DMS79 treated with DMSO at 0.1 percent for 48 hours (cell line): ENCODE measurements at places on chromosomes 6 and 20.
A peak's percentile ranks its signal among the peaks of the same experiment; 100 is the strongest.

- DNase-seq, result no peak
Observed at GRCh38 chr6:37039958-37040357, 34.5 kb downstream of the FGD2 start.

DNA sequence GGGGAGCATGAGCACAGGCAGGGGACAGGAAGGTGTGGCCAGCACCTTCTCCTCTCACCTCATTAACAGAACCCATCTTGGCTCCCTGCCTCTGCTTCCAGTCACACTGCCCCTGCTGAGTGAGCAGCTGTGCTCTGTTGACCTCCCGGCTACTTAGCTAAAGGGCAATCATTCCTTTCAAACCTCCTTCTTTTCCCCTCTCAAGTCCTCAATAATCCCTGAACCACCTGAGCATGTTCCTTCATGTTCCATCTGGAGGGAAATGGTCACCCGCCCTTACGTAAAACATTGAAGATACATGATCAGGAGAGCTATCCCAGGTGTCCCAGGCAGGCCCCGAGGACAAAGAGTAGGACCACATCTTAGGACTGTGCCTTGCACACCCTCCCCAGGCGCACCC is 21.7 kb upstream of the MRPS10 start:
- DNase-seq, result peak; percentile 87

- no peak for DNase-seq
Observed at GRCh38 chr6:126531286-126531685, 191.4 kb downstream of the CENPW start.

GRCh38 chr6:144840619-144841018 is 555.5 kb downstream of the UTRN start:
- DNase-seq, result no peak

GRCh38 chr20:51445591-51445990 is 96.9 kb downstream of the NFATC2 start:
- no peak for DNase-seq

DNA sequence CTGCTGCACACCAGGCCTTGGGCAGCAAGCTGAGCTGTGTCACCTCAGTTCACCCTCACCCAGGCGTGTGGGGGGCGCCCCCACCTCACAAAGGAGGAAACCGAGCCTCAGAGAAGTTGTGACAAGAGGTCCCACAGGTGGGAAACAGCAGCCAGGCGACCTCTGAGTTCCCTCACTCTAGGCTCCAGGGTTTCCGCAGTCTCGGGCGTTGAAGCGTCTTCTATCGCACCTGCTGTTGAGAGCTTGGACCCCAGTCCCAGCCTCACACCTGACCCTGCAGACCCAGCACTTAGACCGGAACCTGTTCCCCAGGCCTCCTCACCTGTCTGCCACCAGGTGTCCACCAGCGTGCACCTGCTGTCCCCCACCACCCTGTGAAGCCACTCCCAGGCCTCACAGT is 22.3 kb upstream of the APMAP start:
- no peak for DNase-seq

- no peak for DNase-seq
Observed at GRCh38 chr6:86471791-86472190, 465.5 kb upstream of the HTR1E start.

- DNase-seq, result no peak
Observed at GRCh38 chr6:27311806-27312145, 297 bp downstream of the POM121L2 start.

- DNase-seq, result peak; percentile 80
Observed at GRCh38 chr6:154732538-154733182, 556 bp upstream of the SCAF8 start.

- no peak for DNase-seq
Observed at GRCh38 chr20:35327074-35327976, 35.1 kb upstream of the FAM83C start.

- DNase-seq, result no peak
Observed at GRCh38 chr6:33442283-33442682, 12.1 kb upstream of the ZBTB9 start.

DNA sequence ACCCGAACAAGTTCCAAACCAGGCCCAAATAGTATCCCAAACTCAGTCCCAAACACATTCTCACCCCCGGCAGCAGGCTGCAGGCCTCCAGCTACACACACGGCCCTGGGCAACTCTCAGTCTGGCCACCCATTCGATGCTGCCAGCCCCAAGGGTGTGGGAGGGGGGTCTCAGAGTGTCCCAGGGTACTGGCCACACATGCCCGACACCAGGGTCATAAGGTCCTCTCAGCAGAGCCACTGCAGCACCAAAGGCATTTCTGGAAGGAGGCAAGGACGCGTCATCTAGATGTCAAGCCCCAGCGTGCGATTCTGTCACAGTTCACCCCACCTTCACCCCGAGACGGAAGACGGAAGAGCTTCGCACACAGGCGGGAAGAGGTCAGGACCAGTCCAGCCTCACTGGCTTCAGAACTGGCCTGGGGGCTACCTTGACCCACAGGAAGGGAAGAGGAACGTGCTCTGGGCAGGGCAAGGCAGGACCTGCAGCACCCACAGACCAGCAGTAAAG is 9.5 kb downstream of the MYL9 start:
- DNase-seq, result no peak

DNA sequence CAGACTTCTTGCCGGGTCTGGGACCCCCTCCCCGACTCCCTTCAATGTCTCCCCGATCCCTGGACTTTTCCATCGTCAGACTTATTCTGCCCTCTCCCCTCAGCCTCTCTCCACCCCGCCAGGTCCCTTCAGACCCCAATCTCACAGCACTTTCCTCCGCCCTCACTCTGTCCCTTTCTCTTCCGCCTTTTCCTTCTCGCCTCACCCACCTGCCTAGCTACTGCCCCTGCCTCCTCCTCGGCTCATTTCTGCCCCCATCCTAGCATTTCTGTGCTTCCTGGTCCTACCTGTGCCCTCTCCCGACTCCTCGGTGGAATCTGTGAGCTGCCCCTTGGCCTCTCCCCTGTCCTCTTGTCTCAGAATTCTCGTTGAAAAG is 616 bp downstream of the CHMP4B start:
- no peak for DNase-seq

DNA sequence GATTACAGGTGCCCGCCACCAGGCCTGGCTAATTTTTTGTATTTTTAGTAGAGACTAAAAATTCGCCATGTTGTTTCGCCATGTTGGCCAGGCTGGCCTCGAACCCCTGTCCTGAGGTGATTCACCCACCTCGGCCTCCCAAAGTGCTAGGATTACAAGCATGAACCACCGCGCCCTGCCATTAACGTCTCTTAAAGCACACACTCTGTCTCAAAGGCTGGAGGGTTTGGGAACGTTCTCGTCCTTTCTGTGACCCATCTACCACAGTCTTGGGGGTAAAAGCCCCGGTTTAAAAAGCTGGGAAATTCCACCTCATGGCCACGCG is 57.8 kb upstream of the ARID1B start:
- no peak for DNase-seq

DNA sequence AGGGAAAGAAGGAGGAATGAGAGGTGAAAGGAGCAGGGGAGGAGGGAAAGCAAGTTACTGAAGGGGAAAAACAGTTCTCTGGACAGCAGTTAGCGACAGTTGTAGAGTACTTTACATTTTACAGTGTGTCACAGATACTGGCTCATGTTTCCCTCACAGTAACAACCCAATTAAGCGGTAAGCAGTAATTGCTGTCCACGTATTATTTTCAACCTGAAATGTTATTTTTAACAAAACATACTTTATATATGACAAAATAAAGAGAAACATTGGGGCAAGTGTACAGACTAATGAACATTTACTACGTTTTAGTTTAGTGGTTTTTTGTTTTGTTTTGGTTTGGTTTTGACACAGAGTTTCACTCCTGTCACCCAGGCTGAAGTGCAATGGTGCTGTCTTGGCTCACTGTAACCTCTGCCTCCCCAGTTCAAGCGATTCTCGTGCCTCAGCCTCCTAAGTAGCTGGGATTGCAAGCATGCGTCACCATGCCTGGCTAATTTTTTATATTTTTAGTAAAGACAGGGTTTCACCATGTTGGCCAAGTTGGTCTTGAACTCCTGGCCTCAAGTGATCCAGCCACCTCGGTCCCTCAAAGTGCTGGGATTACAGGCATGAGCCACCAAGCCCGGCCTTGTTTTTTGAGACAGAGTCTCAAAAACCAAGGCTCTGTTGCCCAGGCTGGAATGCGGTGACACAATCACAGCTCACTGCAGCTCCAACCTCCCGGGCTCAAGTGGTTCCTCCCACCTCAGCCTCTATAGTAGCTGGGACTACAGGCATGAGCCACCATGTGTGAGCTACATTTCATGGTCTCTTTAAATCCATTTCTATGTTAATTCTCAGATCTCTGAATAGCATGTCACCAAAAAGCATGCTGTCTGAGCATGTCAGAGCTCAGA is 22.6 kb upstream of the BTN3A2 start:
- DNase-seq, result no peak

GRCh38 chr20:56171087-56172012 is 77.2 kb upstream of the MC3R start:
- no peak for DNase-seq

DNA sequence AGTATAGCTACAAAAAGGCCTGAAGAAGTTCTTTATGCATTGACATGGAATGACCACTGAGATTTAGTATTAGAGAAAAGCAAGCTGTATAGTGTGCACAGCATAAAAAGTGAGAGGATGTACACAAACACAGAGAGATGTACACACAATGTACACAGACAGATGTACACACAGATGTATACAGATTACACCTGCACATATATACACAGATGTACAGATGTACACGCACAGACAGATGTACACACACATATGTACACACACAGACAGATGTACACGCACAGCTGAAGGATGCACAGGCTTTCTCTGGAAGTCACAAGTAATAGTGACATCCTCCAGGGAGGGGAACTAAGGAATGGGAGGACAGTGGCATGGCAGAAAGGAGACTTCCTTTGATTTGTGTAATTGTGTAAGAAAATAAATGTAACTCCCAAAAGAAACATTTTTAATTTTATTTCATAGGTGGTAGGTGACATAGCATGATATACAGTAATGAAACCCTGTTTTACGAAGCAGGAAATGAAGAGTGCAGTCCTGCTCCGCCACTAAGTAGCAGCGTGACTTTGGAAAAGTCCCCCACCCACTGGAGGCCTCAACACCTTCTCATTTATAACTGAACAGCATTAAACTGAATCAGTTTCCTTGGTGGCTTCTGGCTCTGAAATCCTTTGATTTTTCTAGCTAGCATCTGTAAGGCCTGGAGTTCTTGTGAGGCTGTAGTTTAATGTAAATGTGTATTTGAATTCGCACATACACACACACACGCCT is 14.1 kb downstream of the NFATC2 start:
- no peak for DNase-seq

GRCh38 chr6:154370545-154370944 is 13.9 kb upstream of the IPCEF1 start:
- DNase-seq, result no peak

- peak; percentile 79 for DNase-seq
Observed at GRCh38 chr6:131635384-131636340, 1.4 kb upstream of the ENPP3 start.

GRCh38 chr6:39188571-39188970 is 40.7 kb downstream of the KCNK5 start:
- DNase-seq, result no peak

GRCh38 chr20:24702501-24703283 is 233.3 kb downstream of the SYNDIG1 start:
- DNase-seq, result no peak

DNA sequence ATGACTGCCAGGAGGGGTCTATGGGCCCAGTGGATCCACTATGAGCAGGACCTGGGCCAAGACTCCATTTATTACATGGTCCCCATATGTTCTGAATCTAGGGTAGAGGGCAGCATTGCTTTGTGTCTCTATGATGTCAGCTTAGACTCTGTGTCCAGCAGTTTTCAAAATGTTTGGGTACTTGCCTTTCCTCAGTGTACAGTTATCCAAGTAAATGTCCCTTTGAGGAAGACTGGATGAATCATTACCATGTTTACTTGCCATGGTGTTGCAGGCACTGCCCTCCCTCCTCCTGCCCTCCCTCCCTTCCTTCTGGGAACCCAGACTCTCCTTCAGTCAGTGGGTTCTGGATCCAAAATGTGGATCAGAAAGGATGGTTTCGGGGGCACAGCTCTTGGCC is 108.6 kb downstream of the NRN1 start:
- no peak for DNase-seq
